Upper lobe of left lung (tissue), 6 donors: ENCODE measurements at places on chromosomes 7 and 10.

- no peak for DNase-seq
These were observed 85.1 kb downstream of the RAMP3 start for GRCh38 chr7:45242698-45243097.

DNA sequence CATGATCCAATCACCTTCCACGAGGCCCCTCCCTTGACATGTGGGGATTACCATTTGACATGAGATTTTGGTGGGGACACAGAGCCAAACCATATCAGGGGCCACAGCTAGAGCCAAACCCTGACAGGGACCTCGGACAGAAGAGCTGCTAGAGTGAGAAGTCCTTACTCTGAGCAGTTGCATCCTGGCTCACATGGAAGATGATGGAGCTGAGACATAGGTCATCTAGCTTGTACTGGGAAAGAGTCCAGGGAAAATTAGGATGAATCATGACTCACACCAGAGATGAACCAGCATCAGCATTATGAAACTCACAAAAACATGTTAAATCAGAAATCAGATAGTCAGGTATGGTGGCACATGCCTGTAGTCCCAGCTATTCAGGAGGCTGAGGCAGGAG, 12.8 kb upstream of the FMC1 start:
- DNase-seq: no peak

- no peak for DNase-seq
These were observed 92.3 kb upstream of the PRPS1L1 start for GRCh38 chr7:18119985-18120384.

GRCh38 chr7:81297317-81297716, 378.5 kb upstream of the SEMA3C start:
- no peak for DNase-seq

DNA sequence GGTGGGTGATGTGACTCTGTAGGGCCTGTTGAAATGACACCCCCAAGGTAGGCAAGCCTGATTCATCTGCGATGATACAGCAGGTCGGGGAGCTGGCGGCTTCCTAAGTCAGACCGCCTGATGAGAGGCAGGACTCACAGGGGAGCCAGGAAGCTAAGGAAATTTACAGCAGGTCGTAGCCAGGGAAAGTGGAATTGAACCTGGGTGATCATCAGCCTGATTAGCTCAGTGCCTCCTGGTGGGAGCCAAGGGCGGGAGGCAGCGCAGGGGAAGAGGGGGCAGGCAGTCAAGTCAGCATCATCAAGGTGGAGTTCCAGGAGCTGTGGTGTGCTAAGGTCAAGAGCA, 18.5 kb upstream of the TRIM56 start:
- DNase-seq: no peak

GRCh38 chr7:151115836-151116418, 29.7 kb downstream of the AGAP3 start:
- peak; percentile 86 for DNase-seq

DNA sequence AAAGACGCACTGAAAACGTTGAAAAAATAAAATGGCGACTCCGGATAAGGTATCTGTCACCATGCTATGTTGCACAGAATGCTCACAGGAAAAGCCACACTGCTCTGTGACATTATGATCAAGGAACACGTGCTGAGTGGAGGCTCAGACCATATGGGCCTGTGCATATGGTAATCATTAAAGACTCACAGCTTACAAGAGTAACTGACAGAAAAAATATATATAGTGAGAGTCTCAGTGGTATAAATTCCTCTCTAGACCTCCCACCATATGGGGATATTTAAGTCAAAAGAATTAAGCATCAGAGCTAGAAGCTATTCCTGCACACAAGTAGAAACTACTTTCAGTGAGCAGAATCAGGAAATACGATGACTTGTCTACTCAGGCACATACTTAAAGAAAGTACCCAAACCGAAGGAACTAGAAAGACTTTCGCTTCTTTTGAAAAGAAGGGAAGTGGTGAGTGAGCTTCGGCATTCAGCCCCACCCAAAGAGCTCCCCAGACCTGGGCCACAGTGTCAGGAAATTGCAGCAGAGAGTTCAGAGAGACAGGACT, 65.1 kb upstream of the MPP7 start:
- peak; percentile 79 for DNase-seq

DNA sequence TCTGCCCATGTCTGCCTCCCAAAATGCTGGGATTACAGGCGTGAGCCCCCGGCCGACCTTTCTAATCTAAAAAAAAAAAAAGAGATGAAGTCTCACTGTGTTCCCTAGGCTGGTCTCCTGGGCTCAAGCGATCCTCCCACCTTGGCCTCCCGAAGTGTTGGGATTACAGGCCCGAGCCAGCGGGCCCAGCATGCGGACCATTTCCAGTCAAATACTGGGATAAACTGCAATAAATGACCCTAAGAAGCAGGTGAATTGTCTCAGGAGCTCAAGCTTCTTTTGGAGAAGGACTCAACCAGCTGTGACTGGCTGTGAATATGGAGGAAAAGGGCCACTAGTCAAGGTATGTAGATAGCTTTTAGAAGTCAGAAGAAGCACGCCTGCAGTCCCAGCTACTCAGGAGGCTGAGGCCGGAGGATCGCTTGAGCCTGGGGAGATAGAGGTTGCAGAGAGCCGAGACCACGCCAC, 550 bp upstream of the CREM start:
- DNase-seq: no peak

DNA sequence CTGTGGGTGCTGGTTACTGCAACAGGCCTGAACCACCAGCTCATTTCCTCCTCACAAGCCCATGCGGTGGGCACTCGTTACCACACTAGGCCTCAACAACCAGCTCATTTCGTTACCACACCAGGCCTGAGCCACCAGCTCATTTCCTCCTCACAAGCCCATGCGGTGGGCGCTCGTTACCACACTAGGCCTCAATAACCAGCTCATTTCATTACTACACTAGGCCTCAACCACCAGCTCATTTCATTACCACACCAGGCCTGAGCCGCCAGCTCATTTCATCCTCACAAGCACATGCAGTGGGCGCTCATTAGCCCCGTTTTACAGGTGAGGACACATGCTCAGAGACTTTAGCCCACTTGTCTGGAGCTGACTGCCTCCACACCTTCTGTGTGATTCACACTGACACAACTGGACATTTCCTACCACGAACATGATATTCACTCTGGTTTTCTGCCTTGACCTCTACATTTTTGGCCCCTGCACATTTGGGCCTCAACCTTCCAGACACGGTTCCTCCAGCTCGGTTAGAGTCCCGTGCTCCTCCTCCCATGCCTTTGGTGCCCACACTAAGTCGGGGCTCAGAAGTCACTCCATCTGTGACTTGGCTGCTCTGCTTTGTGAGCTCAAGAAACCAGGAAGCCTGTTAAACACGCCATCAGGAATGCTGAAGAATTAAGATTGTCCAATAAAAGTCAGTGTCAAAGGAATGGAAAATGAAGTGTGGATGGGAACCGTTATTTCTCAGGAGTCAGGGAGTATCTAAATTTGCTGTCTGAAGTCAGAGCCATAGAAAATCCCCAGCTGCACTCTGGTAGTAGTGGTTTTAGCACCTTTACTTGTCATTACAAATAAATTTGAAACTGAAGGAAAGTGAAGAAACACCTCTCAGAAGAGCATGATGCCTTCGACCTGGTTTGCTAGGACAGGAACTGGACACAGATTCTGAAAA, 55.8 kb upstream of the LANCL2 start:
- peak; percentile 32 for DNase-seq

DNA sequence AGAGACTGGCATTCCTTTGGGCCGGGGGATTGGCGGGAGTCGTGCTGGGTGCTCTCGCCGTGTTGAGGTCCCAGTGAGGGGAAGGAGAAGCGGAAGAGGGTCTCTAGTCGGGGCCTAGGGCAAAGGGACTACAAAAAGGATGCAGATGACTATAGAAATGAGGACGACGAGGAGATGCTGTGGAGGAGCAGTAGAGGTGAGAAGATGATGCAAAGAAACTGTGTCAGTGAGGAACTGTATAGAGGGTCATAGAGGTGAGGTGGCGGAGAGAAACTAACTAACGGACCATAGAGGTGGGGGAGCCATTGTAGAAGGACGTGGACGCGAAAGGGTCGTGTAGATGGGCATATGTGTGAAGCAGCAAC, 324 bp downstream of the TWNK start:
- no peak for DNase-seq

- DNase-seq: no peak
These were observed 873.7 kb downstream of the NXPH1 start for GRCh38 chr7:9307131-9307530.

DNA sequence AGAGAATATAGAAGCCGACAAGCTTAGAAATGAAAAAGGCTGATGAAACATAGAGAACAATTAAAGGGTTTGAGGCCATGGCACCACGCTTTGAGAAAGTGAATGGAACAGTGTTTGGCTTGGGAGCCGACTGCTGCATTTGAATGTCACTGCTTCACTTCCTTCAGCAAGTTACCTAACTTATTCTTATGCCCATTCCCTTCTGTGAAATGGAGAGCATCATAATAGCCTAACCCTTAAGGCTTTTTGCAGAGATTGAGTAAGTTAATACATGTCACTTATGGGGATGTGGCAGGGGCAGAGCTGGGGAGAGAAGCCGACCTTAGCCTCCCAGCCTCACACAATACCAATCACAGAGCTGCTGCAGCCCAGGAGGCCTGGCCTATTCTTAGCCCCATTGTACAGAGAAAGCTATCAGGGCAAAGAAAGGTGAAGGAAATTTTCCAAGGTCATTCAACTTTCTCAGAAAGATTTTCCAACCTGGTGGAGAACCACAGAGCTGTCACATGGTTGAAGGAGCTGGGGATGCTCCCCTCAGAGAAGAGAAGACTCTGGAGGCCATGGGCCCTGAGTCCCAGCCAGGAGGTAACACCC, 186.0 kb upstream of the GDF10 start:
- DNase-seq: no peak

DNA sequence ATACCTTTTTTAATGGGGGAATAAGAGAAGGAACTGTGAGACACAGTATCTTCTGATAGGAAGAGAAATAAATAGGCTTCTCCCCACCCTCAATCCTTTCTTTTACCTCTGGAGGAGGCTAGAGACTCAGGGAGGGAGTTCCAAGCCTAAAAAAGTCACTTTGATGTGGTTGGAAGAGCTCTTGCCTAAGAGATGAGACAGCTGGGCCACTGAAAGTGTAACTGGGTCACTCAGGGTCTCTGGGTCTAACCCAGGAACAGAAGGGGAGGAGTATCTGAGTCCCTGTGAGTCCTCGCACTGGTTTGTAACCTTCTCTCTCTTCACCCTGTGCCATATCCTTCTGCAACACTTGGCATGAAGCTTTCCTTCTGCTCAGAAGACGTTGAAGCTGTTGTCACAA, 222.9 kb upstream of the AGK start:
- no peak for DNase-seq

GRCh38 chr7:84110400-84110799, 84.2 kb downstream of the SEMA3A start:
- DNase-seq: no peak

- DNase-seq: no peak
These were observed 862.5 kb downstream of the KCNMA1 start for GRCh38 chr10:76774987-76775603.

DNA sequence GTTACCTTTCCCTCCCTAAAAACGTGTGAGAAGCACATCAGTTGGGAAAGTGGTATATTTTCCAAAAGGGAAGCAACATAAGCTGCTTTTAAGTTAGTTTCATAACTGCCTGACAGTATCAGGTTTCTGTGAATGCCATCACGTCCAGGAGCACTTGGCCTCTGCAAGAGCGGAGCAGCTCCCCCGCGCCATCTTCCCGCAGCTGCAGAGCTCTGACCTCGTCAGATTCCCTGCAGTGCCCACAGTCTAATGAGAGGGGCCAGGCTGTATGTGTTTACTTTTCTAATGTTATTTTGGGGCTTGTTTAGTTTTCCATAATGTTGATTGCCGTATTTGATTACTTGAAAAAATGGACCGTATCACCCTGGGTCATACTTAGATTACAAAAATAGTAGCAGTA, 74.2 kb downstream of the MGMT start:
- DNase-seq: no peak

DNA sequence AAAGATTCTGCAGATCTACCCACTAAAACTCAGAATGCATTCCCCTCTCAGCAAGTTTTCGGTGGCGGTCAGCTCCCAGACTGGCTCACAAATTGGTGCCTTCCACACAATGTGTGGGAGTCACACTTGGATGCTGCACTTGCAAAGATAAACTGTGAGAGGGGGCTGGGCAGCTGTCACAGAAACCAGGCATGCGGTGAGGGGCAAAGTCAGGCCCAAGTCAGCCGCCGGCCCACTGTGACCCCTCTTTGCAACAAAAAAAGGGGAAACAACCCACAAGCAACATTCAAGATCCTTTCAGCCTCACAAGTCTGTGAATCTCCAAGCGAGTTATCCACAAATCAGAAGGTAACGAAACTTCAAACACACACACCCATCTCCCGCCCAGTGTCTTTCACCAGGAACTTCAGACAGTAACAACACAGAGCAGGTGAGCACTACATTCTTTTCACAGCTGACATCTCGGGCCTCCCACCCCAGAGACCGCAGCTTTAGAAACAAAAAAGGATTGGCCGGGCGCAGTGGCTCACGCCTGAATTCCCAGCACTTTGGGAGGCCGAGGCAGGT, 32.0 kb downstream of the SNX8 start:
- no peak for DNase-seq

DNA sequence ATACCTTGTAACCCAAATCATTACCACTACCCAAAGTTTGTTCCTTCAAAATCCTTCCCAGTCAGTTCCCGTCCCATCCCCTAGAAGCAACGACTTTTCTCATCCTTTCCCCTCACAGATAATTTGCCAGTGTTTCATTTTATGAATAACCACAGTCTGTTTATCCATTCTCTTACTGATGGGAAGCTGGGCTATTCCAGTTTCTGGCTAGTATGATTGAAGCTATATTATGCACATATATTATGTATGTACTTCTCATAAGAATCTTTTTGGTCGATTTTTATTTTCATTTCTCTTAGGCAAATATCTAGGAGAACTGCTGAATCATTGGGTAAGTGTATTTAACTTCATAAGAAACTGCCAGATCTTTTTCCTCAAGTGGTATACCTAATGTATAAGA, 114.6 kb downstream of the ZNF438 start:
- no peak for DNase-seq

GRCh38 chr7:20197837-20198236, 19.3 kb downstream of the MACC1 start:
- no peak for DNase-seq

GRCh38 chr7:43577485-43577951, 5.4 kb upstream of the STK17A start:
- no peak for DNase-seq
